ENCODE measurements at places on chromosomes 1 and 21.
A peak's percentile ranks its signal among the peaks of the same experiment; 100 is the strongest.

DNA sequence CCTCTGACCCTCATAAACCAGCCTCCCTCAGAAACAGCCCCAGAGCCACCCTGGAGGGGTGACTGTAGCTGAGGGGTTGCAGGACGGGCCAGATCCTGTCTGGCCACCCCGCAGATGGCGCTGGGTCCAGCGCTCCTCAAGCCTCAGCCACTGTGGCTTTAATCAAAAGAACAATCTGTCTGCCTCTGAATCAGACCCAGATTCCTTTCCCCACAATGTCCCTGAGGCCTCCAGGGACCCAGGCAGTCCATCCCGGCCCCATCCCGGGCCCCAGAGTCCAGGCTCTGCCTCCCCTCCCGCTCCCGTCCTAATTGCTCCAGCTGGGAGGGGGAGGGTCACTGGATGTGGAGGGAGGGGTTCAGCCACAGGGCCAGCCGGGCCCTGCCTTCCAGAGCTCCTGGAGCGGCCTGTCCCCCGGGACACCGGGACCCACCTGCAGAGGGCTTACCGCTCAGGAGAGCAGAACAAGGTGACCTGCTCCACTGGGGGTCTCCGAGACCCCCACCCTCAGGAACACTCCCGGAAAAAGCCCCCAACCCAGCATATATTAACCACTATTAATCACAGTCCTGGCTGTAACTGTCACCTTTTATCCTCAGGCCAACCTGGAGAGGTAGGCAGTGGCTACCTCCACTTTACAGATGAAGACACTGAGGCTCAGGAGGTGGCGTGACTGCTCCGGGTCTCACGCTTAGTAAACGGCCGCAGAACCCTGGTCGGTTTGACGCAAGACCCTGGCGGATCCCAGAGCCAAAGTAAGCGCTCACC lies 836 bp upstream of the FBLIM1 start:
- DNase-seq: no peak

DNA sequence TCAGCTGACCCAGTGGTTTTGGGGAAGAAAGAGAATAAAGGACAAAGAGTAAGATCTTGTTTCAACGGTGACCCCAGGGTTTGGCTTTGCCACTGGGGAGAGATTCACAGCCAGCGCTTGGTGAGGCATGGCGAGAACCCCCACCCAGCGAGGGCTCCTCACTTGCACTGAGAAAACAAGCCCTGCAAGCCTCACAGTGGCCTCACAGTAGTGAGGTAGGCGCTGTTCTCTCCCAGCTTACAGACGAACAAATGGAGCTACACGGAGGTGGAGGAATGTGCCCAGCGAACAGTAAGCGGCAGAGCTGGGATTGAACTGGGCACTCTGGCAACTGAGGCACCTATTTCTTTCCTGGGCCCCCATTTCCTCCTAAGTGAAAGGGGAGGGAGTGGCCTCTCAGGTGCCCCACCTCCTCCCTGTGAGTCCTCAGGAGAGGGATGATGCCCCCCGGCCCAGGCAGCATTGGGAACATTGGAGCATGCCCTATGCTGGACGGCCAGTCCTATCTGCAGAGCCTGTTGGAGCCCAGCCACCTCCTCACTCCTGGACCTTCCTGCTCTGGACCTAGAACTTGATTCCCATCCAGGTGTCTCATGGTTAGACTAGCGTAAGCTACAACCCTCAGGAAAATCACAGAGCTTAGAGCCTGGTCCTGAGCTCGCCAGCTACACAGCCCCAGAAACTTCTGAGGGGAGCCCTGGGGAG lies 73.4 kb upstream of the EDN2 start:
- DNase-seq: no peak

DNA sequence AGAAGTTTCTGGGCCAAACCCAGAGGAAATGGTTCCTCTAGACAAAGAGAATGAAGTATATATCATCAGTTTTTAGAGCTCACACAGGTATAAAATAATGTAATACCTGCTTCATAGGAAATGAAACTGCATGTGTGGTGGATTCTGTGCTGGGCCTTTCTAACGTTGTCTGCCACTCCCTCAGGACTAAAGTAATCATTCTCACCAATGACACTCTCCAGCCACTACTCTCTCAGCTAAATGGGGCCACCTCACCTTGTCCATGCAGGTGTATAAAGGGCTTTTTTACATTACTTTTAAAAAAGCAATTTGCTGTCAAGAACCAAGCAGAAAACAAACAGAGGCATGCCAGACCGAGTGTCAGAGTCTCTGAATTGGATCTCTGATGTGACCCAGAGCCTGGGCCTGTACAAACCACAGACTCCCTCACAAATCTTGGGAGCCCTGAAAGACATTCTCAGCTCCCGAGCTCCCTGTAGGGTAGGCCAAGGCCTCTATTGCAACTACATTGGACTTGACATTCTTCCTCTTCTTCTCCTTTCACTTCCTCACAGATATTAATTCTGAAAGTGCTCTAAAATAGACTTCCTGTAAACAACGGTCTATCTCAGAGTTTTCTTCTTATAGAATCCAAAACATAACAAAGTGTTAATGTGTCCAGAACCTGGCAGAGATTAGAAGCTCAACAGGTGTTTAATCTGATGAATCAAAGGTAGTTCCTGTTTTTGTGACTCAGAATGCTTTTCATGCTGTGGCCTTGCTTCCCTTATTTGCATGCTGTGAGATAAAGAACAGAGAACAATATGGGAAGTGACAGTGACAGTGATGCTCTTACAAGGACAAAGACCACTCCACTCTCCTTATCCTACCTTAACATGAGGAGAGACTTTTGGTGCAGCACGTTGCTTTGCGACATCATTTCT lies 8.6 kb downstream of the AIM2 start:
- DNase-seq: no peak

DNA sequence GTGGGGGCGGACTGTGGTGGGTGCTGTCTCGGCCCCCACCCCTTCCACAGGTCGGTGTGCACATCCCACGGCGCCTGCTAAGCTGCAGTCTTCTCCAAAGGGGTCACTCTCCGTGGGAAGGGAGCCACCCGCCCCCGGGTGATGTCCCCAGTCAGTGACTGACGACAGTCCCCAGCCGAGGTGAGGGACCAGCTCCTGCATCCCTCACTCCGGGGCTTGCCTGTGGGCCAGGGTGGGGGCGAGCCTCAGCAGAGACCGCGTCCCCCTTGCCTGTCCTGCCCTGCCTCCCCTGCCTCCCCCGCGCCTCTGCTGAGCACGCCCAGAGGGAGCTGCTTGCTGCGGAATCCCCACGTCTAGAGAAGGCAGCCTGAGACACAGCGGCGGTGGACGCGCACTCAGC lies 35.9 kb upstream of the PDE9A start:
- no peak for DNase-seq

GRCh38 chr1:208209896-208210589 lies 34.1 kb downstream of the PLXNA2 start:
- DNase-seq: no peak

DNA sequence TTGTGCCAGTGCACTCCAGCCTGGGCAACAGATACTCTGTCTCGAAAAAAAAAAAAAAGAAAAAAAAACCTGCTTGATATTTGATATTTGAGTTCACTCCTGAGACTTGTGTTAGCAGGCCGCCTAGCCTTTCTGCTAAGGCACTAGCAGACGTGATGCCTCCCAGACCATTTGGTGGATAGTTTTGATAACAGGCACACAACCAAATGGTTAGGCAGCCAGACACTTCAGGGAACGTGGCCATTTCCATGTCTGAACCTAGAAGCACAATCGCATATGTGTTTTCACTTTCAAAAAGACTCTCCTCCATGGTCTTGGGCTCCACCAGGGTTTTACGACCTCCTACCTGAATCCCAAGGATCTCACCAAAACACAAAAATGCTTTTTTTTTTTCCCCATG lies 1319.5 kb downstream of the BRINP3 start:
- DNase-seq: no peak

GRCh38 chr1:211329764-211330201 lies 3.1 kb downstream of the TRAF5 start:
- DNase-seq: no peak

GRCh38 chr21:34510148-34511142 lies 1.6 kb downstream of the KCNE1 start:
- DNase-seq: no peak

DNA sequence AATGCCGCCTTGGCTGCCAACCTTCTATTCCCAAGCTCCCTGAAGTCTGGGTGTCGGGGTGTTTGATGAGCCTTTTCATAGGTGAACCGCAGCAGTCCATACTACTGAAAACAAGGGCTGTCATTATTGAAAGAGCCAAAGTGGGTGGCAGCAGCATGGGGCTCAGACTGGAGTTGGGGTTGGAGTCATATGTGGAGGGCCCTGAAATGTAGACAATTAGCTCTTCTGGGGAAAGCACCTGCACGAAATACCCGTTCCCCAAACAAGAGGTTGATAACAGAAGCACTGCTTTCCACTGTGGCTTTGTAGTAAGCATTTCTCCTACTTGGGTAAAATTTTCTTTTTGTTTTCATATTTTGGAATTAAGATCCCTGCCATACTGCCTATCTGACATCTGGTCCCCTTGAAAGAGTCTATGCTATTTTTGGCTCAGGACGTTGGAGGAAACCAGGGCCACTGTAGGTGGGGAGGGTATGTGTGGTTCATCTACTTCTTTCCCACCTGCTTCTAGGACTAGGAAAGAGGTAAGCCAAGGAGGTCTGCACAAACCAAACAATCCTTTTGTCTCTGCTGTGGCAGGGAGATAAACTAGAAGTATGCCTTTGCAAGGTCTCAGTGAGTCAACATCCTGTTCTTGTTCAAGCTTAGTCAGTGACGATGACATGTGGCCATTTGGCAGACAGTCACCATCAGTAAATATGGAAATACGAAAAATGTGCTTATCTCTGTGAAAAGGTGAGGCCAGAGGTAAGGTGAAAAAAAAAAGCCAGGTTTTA lies 197.0 kb upstream of the UBE2U start:
- no peak for DNase-seq

GRCh38 chr1:221822591-221822990 lies 80.7 kb upstream of the DUSP10 start:
- DNase-seq: no peak

DNA sequence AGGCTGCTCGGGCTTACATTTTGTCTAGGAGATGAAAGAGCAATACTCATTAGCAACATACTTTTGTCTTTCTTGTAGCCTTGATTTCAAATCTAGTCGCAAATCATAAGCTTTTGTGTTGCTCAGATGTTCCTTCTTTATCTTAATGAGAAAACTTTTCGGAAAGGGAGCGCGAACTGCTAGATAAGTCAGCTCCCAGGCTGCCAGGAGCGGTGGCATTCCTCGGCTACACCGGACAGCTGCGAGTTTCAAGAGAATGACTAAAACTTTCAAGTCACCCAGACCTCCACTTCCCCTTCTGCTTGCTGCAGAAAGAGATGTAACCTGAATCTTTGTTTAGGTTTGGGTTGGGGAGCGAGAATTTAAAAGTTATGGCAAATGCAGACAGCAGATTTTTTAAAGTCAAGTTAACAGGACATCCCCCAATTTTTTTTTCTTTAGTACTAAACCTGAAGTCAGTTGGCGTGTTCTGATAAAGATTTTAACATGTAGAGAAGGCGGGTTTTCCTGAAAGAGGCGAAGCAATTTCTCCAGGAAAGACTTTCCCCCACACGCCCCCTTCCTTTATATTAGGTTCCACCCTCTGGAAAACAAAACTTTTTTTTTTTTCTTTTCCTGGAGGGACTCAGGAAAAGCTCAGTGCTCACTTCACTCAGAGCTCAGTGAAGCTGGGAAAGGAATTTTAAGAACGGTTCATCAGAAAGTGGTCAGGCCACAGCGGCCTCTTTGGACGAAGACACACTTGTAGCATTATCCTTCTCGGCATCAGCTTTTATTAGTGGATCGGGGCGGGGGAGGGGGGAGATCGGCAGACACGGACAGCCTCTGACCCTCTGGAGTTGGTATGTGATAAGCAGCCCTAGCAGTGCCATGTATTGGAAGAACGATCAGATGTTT lies at the start of gene LHX8:
Gene LHX8 (plus strand): TSS at position 639 of the 897 bp plus-strand sequence. CDS start 2,227 bp downstream, outside the sequence.
- DNase-seq: no peak

GRCh38 chr1:119007670-119008482 lies 19.7 kb upstream of the TBX15 start:
- no peak for DNase-seq

DNA sequence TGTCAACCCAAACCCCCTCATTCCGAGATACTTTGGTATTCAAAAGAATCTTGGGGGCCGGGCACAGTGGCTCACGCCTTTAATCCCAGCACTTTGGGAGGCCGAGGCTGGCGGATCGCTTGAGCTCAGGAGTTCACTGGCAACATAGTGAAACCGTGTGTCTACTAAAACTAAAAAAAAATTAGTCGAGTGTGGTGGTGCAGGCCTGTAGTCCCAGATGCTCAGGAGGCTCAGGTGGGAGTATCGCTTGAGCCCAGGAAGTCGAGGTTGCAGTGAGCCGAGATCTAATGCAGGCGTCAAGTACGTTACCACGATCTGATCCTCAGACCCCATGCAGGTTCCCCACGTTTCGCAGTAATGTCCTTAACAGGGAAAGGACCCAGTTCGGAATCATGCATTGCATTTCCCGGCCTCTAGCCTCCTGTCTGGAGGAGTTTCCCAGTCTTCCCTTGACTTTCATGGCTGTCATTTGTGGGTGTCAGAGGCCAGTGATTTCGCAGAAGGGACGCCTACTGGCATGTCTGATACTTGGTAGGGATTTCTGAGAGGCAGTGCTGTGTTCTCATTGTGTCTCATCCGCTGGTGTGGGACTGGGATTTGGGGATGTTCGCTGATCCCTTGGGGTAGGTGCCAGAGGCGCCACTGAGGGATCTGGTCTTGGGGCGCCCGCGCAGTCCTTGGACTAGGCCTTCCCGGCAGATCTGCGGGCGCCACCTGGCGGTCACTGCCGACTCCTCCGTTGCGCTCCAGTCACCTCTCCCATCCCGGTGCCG lies 39.3 kb upstream of the HMGN1 start:
- peak; percentile 48 for DNase-seq

DNA sequence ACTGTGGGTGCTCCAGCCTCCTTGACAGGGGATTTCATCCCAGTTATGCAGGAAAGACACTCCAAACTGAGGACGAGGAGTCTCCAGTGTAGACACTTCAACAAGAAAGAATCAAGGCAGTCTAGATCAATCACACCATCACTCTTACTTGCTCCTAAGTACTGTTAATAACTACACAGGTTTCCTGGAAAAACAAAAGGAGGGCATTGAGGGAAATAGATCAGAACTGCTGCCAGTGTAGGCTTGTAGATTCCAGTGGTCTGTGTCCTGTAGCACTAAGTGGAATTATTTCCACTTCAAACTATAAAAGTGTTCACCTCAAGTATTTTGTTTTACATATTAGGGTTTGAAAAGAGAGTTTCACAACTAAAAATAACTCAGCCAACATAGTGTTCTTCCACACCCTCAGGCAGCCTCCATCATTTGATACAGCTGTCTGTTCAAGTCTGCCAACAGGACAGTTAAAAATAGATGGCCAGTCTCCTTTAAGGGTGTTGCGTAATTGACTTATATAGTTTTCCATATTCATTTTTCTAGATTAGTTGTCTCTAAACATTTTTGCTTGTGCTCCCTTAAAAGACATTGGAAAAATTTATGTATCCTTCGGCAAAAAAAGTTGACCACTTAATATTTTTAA lies 32.0 kb upstream of the AGL start:
- no peak for DNase-seq

DNA sequence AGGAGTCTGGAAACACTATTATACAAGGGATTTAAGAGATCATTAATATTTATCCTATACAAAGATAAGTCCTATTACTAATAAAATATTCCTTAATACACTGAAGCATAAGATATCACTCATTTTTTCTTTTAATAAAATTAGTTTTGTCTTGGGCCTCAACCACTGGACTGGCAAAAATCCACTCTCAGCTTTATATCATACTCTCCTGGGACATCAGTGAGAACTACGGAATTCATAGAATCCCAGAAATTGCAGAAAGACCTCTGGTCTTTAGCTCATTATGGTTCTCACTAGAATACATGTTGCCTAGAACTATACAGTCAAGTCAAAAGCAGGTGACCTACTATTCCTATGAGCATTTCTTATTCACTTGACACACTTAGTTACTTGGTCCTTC lies 285.0 kb downstream of the LRRC40 start:
- DNase-seq: no peak

- DNase-seq: no peak
These were observed 55.8 kb upstream of the LDLRAP1 start for GRCh38 chr1:25487628-25488027.
